ENCODE measurements at places on chromosomes 2 and 18. TPM values are rescaled to one million over a fixed set of nuclear protein-coding genes. Genes with fewer than 3 reads are reported as not detected.

DNA sequence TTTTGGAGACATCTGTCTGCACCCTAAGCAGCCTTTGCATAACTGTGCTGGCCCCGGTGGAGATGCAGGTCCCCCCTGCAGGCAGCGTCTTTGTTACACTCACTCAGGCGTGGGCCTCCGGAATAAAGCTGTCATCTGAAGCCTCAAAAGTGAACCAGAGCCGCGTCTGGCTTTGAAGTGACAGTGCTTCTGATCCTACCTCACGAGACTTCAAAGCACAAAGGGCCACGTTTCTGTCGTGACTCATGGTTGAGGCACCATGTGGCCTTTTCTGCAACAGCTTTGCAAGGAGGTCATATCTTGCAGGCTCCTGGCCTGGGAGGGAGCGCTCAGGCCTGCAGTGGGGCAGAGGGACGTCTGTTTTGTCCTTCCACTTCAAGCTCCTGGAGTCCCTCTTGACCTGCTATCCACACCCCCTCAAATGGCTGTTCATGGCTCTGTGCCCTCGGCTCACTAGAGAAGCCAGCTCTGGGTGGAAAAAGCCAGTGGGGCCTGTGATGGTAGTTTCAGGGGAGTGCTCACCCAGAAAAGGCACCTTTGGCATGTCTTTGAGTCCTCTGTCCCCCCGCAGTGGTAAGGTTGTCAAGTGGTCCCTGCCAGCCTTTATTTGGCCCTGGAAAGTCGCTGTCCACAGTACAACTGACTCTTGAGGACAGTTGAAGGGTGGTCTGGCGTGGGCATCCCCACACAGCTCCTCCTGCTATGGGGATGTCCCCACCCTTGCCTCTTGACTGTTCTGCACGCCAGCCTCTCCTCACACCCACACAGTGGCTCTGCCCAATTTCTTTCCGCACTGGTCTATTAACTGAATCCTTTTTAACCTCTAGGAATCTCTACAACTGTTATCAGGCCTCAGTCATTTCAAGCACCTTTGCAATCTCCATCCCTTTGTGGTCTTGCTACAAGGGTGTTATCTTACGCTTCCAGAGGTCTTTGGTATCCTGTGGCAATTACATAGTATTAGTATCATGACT lies 19.3 kb downstream of the GPR55 start:
- H3K4me3 ChIP-seq: no peak overlapping the region
- no peaks in the 10 kb centered on the region for H3K4me1 ChIP-seq
- DNase-seq: no peak
- H3K36me3 ChIP-seq: no peaks in the 10 kb centered on the region

DNA sequence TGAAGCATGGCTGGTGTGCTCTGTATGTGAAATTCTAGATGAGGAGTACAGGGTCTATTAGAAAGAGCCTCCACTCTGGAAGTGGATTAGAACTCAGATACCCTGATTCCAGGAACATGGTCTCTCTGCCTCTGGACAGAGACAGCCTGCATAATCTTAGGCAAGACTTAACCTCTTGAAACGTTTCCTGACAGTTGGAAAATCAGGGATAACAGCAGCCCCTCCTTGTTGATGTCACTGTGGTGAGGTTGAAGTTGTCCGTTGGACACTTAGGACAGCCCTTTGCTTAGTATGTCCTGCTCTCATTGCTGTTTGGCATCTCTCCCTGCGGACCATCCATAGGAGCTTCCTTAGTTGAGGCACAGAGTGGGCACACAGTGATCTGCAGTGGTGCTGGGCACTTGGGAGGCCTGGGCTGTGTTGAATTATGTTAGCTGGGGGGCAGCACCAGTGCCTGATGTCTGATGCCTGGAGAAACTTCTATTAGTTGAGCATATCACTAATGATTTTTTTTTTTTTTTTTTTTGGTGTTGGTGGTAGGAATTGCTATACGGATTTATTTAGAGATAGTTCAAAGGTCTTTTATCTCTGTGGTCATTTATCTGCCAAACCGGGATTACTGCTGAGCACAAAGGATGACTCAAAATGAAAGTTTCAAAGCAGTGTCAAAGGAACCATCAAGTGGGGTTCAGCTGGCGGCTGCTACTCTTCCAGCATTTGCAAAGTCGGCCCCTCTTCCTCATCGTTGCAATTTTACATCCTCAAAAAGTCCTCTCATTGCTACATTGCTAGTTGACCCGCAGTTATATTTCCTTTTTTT lies 28.8 kb downstream of the SETBP1 start:
- no peak overlapping the region for H3K4me3 ChIP-seq
- no peaks in the 10 kb centered on the region for H3K36me3 ChIP-seq
- peaks cover 18% of the 10 kb centered on the region for H3K4me1 ChIP-seq
- DNase-seq: no peak
- H3K27ac ChIP-seq: peak overlapping the region; percentile 55

DNA sequence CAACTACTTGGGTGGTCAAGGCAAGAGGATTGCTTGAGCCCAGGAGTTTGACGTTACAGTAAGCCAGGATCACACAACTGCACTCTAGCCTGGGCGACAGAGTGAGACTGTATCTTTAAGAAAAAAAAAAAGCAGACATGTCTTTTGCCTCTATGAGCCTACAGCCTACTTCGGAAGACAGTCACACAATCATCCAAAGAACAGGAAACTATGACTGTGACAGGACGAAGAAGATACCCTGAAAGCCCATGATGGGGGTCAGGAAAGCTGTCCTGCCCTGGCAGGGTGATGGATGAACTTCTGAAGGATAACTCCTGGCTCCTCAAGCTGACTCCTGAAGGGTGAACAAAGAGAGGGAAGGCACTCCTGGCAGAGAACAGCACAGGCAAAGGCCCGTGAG lies 251.7 kb upstream of the SIX2 start:
- H3K4me1 ChIP-seq: no peaks in the 10 kb centered on the region
- H3K27ac ChIP-seq: no peak overlapping the region
- H3K4me3 ChIP-seq: no peak overlapping the region
- H3K36me3 ChIP-seq: no peaks in the 10 kb centered on the region

DNA sequence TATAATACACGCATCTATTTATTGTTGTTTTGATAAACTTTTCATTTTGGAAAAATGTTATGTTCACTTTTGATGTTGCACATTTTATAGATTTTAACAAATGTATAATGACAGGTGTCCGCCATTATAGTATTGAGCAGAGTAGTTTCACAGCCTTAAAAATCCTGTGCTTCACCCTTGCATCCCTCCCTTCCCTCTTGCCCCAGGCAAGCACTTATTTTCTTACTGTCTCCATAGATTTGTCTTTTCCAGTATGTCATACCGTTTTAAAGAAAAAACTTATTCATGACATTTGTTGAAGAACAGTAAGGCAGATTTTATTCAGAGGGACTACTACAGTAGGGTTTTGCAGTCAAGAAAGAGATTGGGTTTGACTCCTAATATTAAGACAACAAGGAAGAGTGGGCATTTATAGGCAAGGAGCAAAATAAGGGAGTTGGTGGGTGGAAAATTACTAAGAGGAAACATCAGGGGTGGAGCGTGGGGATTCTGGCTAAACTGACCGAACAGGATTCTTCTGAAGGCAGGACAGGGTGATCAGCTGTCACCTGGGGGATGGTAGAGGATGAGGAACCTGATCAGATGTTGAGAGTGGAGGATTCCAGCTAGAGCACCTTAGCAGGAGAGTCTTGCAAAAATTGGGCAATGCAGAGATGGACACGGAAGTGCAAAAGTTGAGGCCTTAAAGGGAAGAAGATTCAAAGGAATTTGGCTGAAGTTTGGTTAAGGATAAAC lies 108.8 kb downstream of the NCK2 start:
- peaks cover 5% of the 10 kb centered on the region for H3K4me1 ChIP-seq
- DNase-seq: no peak
- no peak overlapping the region for H3K27ac ChIP-seq
- H3K27me3 ChIP-seq: no peaks in the 10 kb centered on the region
- no peaks in the 10 kb centered on the region for H3K36me3 ChIP-seq
- H3K4me3 ChIP-seq: no peak overlapping the region

GRCh38 chr2:219041252-219041651 lies at the start of gene CFAP65:
Gene CFAP65 (minus strand): TSS chr2:219041516. CDS start chr2:219039048, 2,468 bp downstream.
- peaks cover 62% of the 10 kb centered on the region for H3K27me3 ChIP-seq
- H3K36me3 ChIP-seq: no peaks in the 10 kb centered on the region
- no peak within 1 kb of the TSS for H3K27ac ChIP-seq
- peak; percentile 58 for DNase-seq
- H3K4me1 ChIP-seq: peaks cover 9% of the 10 kb centered on the region

DNA sequence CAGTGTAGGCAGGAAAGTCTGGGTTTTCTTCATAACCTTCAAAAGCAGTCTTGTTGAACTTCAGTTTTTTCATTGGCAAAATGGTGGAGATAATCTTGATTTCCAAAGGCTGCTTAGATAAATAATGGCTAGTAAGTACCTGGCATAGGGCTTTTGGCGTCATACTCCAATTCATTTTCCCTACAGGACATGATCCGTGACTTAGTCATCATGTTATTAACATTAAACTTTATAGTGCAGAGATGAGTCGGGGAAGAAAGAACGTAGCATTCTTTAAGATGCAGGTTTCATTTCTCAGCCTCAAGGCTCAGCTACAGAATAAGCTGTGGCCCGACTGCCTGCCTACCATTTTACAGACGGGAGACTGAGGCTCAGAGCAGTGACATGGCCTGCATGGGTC lies 64.0 kb downstream of the RALBP1 start:
- H3K27ac ChIP-seq: no peak overlapping the region
- no peaks in the 10 kb centered on the region for H3K36me3 ChIP-seq
- no peaks in the 10 kb centered on the region for H3K4me1 ChIP-seq
- no peaks in the 10 kb centered on the region for H3K27me3 ChIP-seq
- no peak for DNase-seq

GRCh38 chr2:103459283-103459682 lies 697.5 kb downstream of the TMEM182 start:
- no peak overlapping the region for H3K27ac ChIP-seq
- DNase-seq: no peak
- H3K27me3 ChIP-seq: no peaks in the 10 kb centered on the region
- H3K36me3 ChIP-seq: no peaks in the 10 kb centered on the region
- no peak overlapping the region for H3K4me3 ChIP-seq

DNA sequence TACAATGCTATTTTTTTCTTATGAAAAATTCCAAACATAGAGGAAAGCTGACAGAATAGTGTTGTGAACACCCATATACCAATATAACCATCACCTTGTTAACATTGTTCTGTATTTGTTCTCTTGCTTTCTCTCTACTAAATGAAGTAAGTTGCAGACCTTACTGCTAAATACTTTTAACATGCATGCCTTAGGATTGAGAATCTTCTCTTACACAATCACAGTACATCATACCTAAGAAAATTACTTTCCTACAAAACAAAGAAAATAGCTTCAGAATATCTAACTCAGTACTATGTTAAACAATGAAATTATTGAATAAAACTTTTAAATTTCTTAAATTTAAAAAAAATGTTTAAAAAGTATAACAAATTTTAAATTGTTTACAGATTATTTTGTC lies 136.5 kb downstream of the UBR3 start:
- H3K4me1 ChIP-seq: peaks cover 8% of the 10 kb centered on the region
- H3K27me3 ChIP-seq: no peaks in the 10 kb centered on the region
- DNase-seq: no peak
- no peak overlapping the region for H3K27ac ChIP-seq
- H3K36me3 ChIP-seq: no peaks in the 10 kb centered on the region

- no peaks in the 10 kb centered on the region for H3K36me3 ChIP-seq
- H3K27ac ChIP-seq: peak overlapping the region; percentile 14
- H3K4me3 ChIP-seq: no peak overlapping the region
- no peaks in the 10 kb centered on the region for H3K27me3 ChIP-seq
- H3K4me1 ChIP-seq: peaks cover 8% of the 10 kb centered on the region
Observed at GRCh38 chr2:36405183-36405582, 49.6 kb downstream of the CRIM1 start.

- H3K27me3 ChIP-seq: no peaks in the 10 kb centered on the region
- no peaks in the 10 kb centered on the region for H3K4me1 ChIP-seq
- H3K27ac ChIP-seq: no peak overlapping the region
- no peak for DNase-seq
Observed at GRCh38 chr2:30514134-30514847, 67.2 kb downstream of the LCLAT1 start.

GRCh38 chr2:131034122-131035051 lies 58.9 kb downstream of the FAM168B start:
- peaks cover 14% of the 10 kb centered on the region for H3K4me1 ChIP-seq
- H3K27ac ChIP-seq: no peak overlapping the region
- H3K27me3 ChIP-seq: peaks cover 45% of the 10 kb centered on the region
- no peak for DNase-seq

GRCh38 chr18:25658476-25658875 lies 306.5 kb upstream of the ZNF521 start:
- no peaks in the 10 kb centered on the region for H3K27me3 ChIP-seq
- no peak overlapping the region for H3K27ac ChIP-seq
- H3K36me3 ChIP-seq: no peaks in the 10 kb centered on the region
- H3K4me3 ChIP-seq: no peak overlapping the region

GRCh38 chr2:158507141-158507540 lies 50.4 kb downstream of the PKP4 start:
- no peaks in the 10 kb centered on the region for H3K36me3 ChIP-seq
- H3K4me3 ChIP-seq: no peak overlapping the region
- no peak overlapping the region for H3K27ac ChIP-seq
- no peaks in the 10 kb centered on the region for H3K27me3 ChIP-seq
- no peak for DNase-seq

GRCh38 chr2:85470850-85471800 lies 52.6 kb downstream of the SH2D6 start:
- H3K27ac ChIP-seq: peak overlapping the region; percentile 76
- DNase-seq: peak; percentile 60
- H3K27me3 ChIP-seq: no peaks in the 10 kb centered on the region
- no peak overlapping the region for H3K4me3 ChIP-seq
- H3K36me3 ChIP-seq: no peaks in the 10 kb centered on the region
- peaks cover 32% of the 10 kb centered on the region for H3K4me1 ChIP-seq

TNFAIP6 gene
- not detected for total RNA-seq

TEX44 gene
- not detected for total RNA-seq

CRYGC gene
- total RNA-seq: not detected

NXPH2 gene
- total RNA-seq: not detected

OSBPL1A gene
- total RNA-seq: 53.5 TPM

MLPH gene
- total RNA-seq: 279 TPM

Measured in transverse colon (tissue), 4 donors.